ENCODE measurements at places on chromosomes 3 and 15. TPM values are rescaled to one million over a fixed set of nuclear protein-coding genes. Genes with fewer than 3 reads are reported as not detected.

Gene SHF
- 9.1 TPM for total RNA-seq

Gene SLITRK3
- 0.06 TPM for total RNA-seq

Gene KCTD6
- total RNA-seq = 17.9 TPM

Gene DLL4
- 28.3 TPM for total RNA-seq

Gene LSMEM2
- 3.2 TPM for total RNA-seq

Gene P2RY14
- 1.1 TPM for total RNA-seq

Gene DUOX1
- 1.8 TPM for total RNA-seq

Gene ZIC4
- 0.47 TPM for total RNA-seq
